ENCODE measurements at places on chromosomes 4 and X.

GRCh38 chr4:92791871-92792440, 488.2 kb downstream of the GRID2 start:
- no peak for DNase-seq

GRCh38 chr4:147879676-147880075, 147.8 kb downstream of the ARHGAP10 start:
- no peak for DNase-seq

DNA sequence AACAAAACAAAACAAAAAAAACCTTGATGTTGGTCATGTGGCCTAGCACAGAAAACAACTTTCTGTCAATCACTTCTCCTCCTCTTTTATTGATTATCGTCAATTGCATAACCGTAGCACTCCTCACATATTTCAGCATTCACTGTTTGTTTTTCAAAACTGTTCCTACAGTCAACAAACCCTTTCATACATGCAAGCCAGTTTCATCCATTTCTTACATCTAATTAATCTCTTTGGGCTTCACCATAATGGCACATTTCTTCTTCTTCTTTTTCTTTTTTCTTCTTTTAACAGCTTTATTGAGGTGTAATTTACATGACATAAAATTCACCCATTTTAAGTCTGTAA, 246.9 kb downstream of the PTTG2 start:
- DNase-seq, result no peak

GRCh38 chrX:54182864-54183613, at the start of gene FAM120C:
FAM120C (minus strand) TSS chrX:54183254; CDS start chrX:54183198, 56 bp downstream.
- DNase-seq, result peak; percentile 75

Measured in CD4-positive, alpha-beta T cell treated with Interleukin-6 at 100 ng/mL for 8 hours (primary cell).